ENCODE measurements at places on chromosomes 13 and 19. TPM values are rescaled to one million over a fixed set of nuclear protein-coding genes. Genes with fewer than 3 reads are reported as not detected.

The ZNF865 gene
- polyA plus RNA-seq, result 5.7 TPM

The CD79A gene
- 0.49 TPM for polyA plus RNA-seq

The ZNF776 gene
- 4.8 TPM for polyA plus RNA-seq

The TEX101 gene
- polyA plus RNA-seq, result not detected

The NMRK2 gene
- 5.5 TPM for polyA plus RNA-seq

The TBXA2R gene
- 9.6 TPM for polyA plus RNA-seq
